ENCODE measurements at places on chromosomes 1 and 21. TPM values are rescaled to one million over a fixed set of nuclear protein-coding genes. Genes with fewer than 3 reads are reported as not detected.

Gene POU3F1
- 0.53 TPM for total RNA-seq

Gene GCSAML
- total RNA-seq = not detected

Gene CFHR2
- not detected for total RNA-seq

Gene MIXL1
- 0.40 TPM for total RNA-seq

Gene FNBP1L
- 0.21 TPM for total RNA-seq

Gene LCE1B
- total RNA-seq = 0.74 TPM

Gene KRTAP12-2
- not detected for total RNA-seq

Gene CR1L
- not detected for total RNA-seq

Gene NBPF10
- 0.21 TPM for total RNA-seq

DNA sequence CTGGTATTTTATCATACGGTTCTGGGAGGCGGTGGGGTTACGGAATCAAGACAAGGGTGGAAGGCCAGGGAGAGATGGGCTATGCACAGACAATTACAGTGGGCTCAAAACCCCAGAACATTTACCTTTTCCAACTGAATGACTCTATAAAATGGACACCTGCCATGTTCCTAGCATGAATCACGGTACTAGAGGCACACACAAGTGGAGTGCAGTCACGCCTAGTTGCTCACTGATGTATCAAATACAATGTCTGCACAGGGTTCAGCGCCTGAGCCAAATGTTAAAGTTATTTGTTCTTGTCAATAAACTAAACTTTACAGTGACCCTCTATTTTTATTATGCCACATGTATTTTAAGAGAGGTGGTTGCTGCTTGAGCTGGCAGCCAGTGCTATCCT lies 121.4 kb downstream of the ATG4C start:
- no peak for DNase-seq

- no peak for DNase-seq
Measured at GRCh38 chr1:60227601-60228000, 154.0 kb upstream of the C1orf87 start.

- no peak for DNase-seq
Measured at GRCh38 chr21:44433791-44434567, 21.3 kb upstream of the LRRC3 start.

DNA sequence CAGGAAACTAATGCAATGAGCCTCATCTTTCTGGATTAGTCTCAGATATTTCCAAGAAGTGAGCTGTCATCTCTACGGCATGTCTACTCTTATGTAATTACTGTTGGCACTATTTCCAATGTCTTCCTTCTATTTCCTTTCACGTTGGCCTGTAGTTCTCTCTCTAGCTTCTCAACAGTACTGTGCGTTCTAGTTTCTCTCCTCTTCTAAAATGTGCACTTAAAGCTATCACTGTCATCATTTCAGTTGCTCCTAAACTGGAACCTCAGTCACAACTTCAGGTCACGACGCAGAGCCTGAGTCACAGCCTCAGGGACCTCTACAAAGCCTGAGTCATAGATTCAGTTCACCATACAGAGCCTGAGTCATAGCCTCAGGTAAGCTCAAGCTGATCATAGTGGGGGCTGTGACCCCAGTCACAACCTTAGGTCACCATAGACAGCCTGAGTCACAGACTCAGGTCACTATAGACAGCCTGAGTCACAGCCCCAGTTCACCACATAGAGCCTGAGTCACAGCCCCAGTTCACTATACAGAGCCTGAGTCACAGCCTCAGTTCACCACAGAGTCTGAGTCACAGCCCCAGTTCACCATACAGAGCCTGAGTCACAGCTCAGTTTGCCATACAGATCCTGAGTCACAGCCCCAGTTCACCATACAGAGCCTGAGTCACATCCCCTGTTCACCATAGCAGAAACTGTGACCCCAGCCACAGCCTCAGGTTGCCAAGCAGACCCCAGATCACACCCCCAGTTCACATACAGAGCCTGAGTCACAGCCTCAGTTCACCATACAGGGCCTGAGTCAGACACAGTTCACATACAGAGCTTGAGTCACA lies 13.0 kb downstream of the WNT9A start:
- no peak for DNase-seq

DNA sequence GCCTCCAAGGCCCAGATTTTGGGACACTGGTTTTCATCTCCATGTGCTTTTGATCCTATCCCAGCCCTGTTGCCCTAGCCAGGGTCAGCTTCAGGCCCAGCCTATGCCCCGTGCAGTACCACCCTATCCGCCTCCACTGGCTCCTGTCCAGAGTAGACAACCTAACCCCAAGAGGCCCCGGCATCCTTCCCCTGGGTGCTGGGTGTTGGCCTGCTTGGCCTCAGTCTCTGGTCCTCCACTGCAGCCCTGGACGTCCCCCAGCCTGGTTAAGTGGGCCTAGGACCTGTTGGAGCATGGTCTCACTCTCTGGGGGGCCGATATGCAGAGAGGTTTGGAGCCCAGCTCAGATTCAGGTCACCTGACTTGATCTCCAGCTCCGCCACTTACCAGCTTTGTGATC lies 1.6 kb downstream of the CSF3R start:
- no peak for DNase-seq

DNA sequence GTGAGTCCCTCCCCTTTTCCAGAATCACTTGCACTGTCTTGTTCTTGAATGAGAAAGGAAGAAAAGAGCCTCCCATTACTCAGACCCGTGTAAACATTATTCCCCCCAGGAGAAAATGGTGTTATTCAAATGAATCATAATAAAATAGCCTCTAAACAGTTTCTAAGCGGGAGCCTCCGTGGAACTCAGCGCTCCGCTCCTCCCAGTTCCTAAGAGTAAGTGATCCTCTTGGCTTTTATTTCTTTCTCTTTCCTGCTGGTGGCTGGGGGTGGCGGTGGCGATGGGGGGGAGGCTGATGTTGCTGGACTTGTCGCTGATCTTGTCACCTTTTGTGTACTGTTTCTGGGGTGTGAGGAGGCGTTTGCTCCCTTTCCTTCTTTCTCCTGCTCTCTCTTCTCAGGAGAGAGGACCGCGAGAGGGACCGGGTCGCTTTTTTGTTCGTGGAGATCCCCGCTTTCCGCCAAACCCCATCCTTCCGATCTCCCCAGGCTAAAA lies 781 bp downstream of the PROX1 start:
- no peak for DNase-seq

DNA sequence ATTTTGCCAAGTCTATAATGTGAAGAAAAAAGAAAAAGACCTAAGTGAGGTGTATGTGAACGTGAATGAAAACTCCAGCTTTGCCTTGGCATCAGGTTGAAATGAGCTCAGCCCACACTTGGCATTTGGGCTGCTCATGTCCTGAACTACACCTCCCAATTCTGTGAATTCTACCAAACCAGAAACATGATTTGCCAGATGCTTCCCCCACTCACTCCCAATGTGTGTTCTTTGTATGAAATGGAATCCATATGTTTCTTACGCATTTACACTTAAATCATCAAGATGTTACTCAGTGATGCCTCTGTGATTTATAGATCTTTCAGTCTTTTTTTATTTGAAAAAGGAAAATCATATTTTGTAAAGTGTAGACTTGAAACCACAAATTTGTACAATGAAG lies 32.8 kb upstream of the RUNX1 start:
- DNase-seq = no peak

DNA sequence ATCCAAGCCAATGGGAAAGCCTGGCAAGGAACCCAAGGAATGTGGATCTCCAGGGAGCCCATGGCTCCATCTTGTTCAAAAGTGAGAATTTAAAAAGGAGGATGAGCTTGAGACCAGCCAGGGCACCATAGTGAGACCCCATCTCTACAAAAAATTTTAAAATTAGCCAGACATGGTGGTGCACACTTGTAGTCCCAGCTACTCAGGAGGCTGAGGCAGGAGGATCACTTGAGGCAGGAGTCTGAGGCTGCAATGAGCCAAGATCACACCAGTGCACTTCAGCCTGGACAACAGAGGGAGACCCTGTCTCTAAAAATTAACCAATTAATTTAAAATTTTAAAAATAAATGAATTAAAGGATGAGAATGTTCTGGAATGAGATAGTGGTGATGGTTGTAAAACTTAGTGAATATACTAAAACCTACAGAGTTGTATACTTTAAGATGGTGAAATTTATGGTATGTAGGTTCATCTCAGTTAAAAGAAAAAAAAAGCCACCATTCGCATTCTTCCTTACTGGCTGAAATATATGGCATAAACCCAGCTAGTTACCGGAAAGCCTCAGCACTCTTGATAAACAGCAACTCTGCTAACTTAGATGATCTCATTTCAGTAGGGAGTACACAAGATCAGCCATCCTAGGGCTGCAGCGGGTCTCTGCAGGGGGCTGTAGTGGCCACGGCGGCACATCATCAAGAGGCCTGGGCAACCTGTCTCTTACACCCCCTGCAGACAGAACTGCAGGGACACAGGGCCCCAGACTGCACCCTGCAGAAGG lies 48.3 kb upstream of the H6PD start:
- DNase-seq = no peak

- no peak for DNase-seq
Measured at GRCh38 chr21:31882711-31883110, 9.9 kb downstream of the HUNK start.

DNA sequence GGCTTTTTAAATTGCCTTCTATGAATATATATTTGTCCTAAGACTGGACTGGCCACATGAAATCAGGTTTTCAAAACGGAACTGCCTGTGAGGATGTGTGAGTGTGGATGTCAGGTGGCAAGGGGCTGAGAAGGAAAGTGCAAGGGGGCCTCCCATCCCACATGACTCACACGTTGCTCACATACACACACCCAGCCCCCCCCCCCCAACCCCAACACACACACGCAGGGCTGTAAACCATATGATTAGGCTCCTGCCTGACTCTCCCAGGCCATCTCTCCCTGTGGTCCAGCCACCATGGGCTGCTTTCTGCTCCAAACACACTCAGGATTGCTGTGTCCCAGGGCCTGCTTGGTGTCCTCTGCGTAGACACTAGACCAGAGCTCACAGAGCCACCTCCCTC lies 22.4 kb downstream of the DEGS1 start:
- peak; percentile 47 for DNase-seq

DNA sequence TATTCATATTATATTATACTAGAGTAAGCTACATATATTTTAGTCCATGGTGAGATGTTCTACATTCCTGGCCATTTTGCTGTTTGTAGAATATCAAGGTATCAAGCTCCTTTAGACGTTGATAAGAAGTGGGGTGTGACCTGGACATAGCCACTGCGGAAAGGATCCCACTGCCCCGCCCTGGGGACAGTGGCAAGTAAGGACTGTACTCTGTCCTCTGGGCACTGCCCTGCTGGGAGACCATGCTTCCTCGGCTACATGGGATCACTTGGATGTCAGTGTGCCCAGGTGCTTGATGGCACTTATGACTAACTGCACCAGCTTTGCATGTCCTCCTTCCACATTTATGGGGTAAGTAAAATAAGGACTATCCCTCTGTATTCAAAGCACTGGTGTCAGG lies 46.3 kb upstream of the NTPCR start:
- DNase-seq = no peak

- DNase-seq = no peak
Measured at GRCh38 chr1:54649130-54649898, 7.7 kb downstream of the MROH7 start.

DNA sequence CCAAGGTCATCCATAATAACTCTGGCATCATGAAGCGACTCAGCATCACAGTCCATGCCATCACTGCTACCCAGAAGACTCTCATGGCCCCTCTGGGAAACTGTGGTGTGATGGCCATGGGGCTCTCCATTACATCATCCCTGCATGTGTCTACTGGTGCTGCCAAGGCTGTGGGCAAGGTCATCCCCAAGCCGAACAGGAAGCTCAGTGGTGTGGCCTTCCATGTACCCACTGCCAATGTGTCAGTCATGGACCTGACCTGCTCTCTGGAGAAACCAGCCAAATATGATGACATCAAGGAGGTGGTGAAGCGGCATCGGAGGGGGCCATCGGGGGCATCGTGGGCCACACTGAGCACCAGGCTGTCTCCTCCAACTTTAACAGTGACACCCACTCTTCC lies 65.1 kb upstream of the ARHGAP29 start:
- no peak for DNase-seq

- DNase-seq = no peak
Measured at GRCh38 chr1:16402742-16403141, 34.5 kb downstream of the SPATA21 start.

DNA sequence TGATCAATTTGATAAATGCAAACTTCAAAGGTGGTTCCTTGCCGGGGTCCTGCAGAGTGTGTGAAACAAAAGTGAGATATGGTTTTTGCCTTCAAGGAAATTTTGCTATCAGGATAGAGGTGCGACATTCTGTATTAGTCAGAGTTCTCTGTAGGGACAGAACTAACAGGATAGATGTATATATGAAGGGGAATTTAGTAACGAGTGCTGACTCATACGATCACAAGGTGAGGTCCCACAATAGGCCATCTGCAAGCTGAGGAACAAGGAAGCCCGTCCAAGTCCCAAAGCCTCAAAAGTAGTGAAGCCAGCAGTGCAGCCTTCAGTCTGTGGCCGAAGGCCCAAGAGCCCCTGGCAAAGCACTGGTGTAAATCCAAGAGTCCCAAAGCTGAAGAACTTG lies 157.0 kb downstream of the RYR2 start:
- DNase-seq = no peak

GRCh38 chr1:2602866-2603520 lies 16.4 kb downstream of the PRXL2B start:
- no peak for DNase-seq

- DNase-seq = no peak
Measured at GRCh38 chr1:180444522-180444921, 57.9 kb downstream of the ACBD6 start.

- DNase-seq = no peak
Measured at GRCh38 chr1:212364985-212365384, 49.7 kb downstream of the PACC1 start.

DNA sequence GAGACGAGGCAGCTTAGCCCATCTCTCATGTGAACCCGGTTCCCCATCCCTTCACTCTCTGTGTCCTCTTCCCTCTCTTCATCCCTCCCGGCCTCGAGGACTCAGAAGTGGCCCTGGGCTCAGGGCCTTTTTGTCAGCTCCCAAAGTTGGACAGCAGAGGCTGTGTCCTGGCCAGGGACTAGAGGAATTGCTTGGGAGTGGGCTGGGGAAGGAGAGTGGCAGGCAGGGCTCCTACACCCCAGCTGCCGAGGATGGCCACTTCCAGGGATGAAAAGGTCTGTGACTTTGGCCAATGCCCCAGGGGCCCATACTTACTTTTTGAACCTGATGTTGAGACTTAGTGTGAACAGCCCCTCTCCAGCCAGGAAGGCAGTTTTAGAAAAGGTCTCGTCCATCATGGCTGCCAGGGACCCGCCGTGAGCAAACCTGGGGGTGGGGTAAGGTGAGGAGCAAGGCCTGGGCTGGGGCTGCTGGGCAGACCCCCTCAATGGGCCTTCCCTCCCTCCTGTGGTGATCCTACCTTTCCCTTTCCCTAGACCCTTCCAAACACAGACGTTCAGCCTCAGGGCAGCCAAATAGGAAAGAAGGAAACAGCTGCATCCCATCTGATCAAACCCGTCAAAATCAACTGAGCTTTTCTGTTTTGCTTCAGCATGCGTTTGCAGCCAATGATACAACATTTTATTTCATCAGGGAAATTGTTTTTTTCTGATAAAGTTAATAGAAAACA lies 5.5 kb downstream of the THEM5 start:
- no peak for DNase-seq

GRCh38 chr1:204972426-204972825 lies 70.6 kb upstream of the CNTN2 start:
- no peak for DNase-seq

GRCh38 chr1:157969697-157970485 lies 23.6 kb upstream of the KIRREL1 start:
- no peak for DNase-seq

Data from GM12878 (cell line).